ENCODE measurements at places on chromosomes 6 and 20.

- H3K27me3 ChIP-seq: peaks cover 6% of the 10 kb centered on the region
- no peak overlapping the region for H3K4me3 ChIP-seq
- H3K27ac ChIP-seq: no peak overlapping the region
- H3K4me1 ChIP-seq: peaks cover 26% of the 10 kb centered on the region
These were observed 6.9 kb upstream of the DLL1 start for GRCh38 chr6:170297576-170298330.

DNA sequence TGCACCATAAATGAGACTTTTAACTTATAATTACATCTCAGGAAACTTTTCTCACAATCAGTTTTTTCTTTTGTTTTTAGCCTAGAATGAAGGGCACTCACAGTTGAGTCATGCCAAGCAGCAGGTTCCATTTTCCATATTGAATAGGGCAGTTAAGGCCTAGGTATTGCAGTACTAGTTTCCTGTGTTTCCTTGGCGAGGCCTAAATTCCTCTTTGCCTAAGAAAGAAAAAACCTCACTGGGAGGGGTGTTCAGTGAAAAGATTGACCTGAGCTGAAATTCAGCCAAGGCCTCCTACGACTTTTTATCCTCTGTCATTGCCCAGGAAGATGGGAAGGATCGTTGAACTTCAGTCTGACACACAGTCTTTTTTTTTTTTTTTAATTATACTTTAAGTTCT is 85.5 kb downstream of the IMPG1 start:
- no peak for DNase-seq
- no peak overlapping the region for H3K4me3 ChIP-seq
- no peaks in the 10 kb centered on the region for H3K36me3 ChIP-seq
- H3K4me1 ChIP-seq: no peaks in the 10 kb centered on the region

- H3K27me3 ChIP-seq: no peaks in the 10 kb centered on the region
- H3K4me3 ChIP-seq: no peak overlapping the region
- no peak for DNase-seq
- no peaks in the 10 kb centered on the region for H3K4me1 ChIP-seq
- H3K27ac ChIP-seq: no peak overlapping the region
- H3K36me3 ChIP-seq: no peaks in the 10 kb centered on the region
These were observed 229.4 kb downstream of the FNDC1 start for GRCh38 chr6:159398633-159399032.

DNA sequence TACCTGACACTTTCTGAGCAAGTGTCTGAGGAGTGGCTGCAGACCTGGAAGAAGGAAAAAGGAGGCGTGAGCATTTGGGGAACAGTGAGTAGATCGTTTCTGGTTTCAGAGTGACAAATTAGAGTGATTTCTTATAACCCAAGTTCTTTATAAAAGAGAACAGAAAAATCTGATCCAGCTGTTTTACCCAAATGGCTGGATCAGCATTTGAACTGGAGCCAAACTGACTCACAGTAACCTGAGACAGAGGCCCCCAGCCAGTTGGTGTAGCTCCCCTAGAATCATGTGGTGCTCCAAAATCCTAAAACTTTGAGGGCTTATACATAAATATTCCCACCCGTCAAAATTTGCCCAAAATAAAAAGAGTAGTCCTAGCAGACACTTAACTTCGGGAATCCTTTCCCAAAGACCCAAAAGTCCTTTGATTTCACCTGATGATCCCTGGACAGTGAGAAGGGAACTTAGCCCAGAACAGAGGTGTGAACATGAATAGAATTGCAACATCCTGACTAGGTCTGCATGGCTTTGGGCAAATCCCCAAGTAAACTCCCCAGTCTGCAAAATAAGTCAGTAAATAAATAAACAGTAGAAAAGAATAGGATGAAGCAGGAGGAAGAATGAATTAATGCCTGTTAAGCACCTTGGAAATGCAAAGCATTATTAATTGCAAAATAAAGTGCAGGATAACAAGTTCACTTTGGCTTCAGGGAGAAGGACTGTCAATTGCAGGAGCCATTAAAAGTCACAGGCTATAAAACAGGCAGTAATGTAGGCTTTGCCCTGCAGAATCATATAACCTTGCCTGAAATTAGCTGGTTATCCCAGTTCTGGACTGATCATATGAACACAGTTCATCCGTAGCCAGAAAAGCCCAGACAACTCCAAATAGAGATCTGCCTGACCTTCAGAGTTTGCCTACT is 262.0 kb upstream of the JARID2 start:
- H3K36me3 ChIP-seq: no peaks in the 10 kb centered on the region
- no peak overlapping the region for H3K4me3 ChIP-seq
- no peak for DNase-seq

Measured in tibial nerve (tissue), 4 donors.